ENCODE measurements at places on chromosomes 4 and X.

GRCh38 chrX:7146703-7147412 lies 654 bp upstream of the STS start:
- no peak for DNase-seq

DNA sequence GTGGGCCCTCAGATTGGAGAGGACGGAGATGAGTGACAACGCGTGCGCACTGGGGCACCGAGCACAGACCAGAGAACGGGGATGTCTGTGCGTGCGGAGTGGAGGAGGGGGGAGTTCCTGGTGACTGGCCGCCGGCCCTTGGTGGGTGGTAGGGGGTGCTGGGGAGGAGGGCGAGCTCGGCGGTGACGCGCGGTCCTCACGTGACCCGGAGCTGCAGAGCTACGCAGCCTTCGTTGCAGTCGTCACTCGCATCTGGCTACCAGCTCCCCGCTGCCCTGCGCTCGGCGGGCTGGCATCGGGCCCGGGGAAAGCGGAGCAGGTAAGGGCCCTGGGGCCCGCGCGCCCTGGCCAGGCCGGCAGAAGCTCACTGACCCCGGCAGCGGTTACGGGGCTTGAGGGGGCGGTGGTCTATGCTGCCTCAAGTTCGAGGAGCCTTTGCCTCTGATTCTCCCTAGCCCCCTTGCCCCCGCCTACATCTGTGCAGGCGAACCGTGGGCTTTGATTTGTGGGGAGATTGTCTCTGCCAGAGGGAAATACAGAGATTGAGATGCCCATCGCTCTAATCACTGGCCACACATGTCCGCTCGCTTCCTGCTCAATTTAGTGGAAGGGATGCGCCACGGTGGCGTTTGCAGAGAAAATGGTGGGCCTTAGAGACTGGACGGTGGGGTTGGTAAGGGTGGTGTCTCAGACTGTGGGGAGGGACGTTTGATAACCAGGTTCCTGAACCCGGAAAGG lies at the start of gene ARMCX4:
ARMCX4 (plus strand) TSS at position 245 of the 738 bp plus-strand sequence. CDS start 3,134 bp downstream, outside the sequence.
- no peak for DNase-seq

DNA sequence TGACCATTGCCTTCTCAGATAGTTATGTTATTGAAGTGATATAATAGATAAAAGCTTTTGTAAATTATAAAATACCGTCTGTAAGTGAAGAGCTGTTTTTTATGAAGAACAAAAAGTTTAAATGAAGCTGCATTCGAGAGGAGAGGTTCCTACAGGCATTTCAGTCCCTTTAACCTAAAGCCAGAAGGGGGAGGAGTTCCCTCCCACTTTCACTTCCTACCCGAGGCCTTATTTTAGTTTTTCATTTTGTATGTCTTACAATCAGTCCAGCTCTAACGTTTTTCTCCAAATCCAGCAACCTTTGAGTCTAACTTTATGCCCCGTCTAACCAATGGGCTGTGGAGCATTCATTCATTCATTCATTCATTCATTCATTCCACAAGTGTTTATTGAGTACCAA lies 16.5 kb upstream of the SOX3 start:
- DNase-seq = no peak

DNA sequence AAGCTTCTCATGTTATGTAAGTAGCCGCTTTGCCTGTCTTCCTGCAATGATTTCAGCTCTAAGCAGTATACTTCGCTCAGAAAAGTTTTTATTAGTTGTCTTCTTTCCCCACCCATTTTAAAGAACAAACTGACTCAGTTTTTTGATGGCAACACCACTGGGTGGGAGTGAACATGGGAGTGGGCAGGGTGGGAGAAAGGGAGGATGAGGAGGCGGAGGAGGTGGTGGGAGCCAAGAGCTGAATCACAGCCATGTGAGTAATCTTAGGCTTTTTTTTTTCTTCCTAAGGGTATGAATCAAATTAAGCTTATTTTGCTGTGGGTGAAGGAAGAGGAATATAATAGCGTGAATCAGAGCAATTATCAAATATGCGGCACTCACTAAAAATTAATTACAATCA lies 574.3 kb upstream of the DIPK2B start:
- no peak for DNase-seq

GRCh38 chrX:23811656-23812055 lies 28.7 kb downstream of the SAT1 start:
- no peak for DNase-seq

- DNase-seq = no peak
Measured at GRCh38 chr4:145034727-145035211, 63.2 kb downstream of the ANAPC10 start.
